ENCODE measurements at places on chromosomes 2 and 18.

DNA sequence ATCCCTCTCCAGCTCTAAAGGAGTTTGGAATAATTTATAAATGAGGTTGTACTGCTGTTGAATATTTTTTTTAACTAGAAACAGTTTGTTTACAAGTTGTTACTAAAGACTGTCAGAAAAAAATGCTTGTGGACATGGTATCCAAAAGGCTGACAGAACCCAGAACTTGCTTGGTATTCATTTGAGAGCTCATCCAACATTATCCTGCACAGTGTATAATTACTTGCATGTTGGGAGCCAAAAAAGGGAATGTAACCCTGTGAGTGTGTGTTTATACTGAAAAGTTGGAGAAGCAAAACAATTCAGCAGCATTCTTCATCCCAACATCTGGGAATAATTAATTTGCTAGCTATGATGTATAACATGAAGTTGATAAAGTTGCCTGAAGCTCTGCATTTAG lies 42.1 kb upstream of the EHBP1 start:
- peak; percentile 90 for DNase-seq

DNA sequence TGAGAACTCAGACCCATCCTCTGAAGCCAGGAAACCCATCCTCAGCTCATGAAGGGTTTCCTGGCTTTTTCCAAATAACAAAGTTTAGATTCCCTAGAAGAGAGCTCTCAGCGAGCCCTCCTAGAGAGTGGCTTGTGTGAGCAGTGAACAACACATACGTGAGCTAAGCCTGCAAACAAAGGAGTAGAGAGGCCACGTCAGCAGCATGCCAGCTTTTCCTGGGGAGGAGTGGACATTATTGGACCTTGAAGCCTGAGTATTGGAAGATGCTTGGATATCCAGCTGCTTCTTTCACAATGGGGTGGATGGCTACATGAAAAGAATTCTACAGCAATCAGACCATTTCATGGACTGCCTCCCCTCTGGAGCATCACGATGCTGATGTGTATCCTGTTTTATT lies 21.1 kb downstream of the KIF5C start:
- DNase-seq: no peak

GRCh38 chr18:4267641-4268040 lies 187.5 kb downstream of the DLGAP1 start:
- DNase-seq: no peak

GRCh38 chr2:226792155-226792881 lies 7.3 kb downstream of the IRS1 start:
- DNase-seq: no peak

Measured in HCEC 1CT (cell line).